Activated T-helper 9 cell treated with anti-CD3 and anti-CD28 coated beads, Interleukin-2, amount 50 U/mL, for 16 hours (primary cell): ENCODE measurements at places on chromosomes 7 and 10.

DNA sequence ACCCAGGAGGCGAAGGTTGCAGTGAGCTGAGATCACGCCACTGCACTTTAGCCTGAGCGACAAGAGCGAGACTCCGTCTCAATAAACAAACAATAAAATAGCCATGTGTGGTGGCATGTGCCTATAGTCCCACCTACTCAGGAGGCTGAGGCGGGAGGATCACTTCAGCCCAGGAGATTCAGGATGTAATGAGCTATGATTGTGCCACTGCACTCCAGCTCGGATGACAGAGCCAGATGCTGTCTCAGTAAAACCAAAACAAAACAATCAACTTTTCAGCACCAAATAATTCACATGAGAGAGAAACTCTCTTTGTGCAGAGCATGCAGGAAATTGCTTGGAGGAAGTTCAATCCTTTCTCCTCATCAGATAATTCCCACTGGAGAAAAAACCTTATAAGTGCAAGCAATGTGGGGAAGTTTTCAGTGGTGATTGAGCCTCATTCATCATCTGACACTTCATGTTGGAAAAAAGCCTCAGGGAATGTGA, 13.4 kb upstream of the FIS1 start:
- DNase-seq: no peak

GRCh38 chr7:84105586-84105985, 89.0 kb downstream of the SEMA3A start:
- no peak for DNase-seq

DNA sequence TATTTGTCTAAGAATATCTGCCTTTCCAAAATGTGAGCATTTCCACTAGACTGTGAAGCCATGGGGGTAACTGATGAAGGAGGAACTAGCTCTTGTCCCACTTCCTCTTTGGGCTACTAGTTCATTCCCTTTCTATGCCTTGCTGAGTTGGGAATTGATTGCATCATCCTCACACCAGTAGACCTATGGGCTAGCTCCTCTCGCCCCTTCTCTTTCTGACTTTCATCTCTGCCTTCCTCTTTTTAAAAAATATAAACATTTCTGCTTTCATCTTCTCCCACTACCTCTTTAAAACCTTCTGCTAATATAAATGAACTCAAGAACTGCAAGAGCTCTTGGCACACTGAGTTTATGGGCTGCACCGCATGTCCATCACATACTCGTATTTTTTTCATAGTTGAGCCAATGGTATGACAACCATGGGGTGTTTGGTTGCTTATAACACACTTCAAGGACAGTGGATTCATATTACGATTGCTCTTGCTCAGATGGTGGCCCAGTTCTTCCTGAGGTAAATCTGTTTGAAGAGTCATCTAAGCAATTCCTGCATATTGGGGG, 182.0 kb downstream of the REEP3 start:
- no peak for DNase-seq

- DNase-seq: no peak
These were observed 1015.6 kb downstream of the KCNMA1 start for GRCh38 chr10:76621886-76622620.
